C1 segment of cervical spinal cord (tissue), 14 donors: ENCODE measurements at places on chromosomes 7 and 10.

GRCh38 chr7:116560021-116560970, 35.5 kb downstream of the CAV1 start:
- no peak for DNase-seq

- DNase-seq: no peak
These were observed 26.3 kb upstream of the COL1A2 start for GRCh38 chr7:94368371-94368791.

DNA sequence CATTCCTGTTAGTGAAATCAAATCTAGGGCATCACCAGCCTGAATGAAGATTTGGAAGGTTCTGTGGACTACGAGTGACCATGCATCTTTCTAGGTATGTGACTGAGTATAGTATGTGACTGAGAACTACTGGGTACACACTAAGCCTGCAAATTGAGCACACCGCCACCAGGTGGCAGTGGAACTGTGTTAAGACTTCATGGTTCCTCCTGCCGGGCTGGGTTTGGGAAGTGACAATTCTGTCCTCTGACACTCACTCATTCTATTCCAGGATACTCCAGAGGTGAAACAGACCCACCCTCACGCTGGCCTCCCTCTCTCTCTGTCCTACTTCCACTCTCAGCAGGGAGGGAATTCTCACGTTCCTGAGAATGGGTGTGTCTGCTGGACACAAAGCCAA, 84.0 kb upstream of the TMEM248 start:
- no peak for DNase-seq

GRCh38 chr10:71753091-71753959, 20.0 kb downstream of the VSIR start:
- DNase-seq: peak; percentile 41

DNA sequence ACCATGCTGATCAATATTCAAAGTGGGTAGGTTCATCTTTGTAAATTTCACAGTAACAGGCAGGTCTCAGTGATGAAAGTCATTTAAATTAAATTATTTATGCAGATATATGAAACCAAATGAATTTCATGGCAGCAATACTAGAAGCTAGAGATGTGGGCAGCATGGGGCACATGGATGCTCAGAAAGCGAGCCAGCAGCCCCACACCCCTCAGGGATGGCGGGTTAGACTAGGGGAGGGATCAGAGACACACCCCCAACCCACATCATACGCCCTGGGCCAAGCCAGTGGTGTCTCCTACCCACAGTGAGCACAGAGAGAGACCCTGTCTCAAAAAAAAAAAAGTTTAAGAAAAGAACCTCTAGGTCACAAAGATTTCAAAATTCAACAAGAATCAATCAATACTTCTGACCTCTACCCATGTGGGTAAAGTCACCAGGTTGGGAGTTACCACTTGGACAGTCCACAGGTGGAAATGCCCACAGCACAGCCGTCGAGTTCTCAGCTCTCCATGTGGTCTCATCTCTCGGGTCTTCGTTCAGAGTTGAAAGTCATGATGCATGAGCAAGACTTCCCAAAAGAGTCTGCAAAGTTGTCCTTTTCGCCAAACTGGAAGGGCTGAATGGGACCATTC, 79.3 kb upstream of the PPP2R2D start:
- no peak for DNase-seq

- no peak for DNase-seq
These were observed 40.1 kb downstream of the IQUB start for GRCh38 chr7:123494193-123494796.

- no peak for DNase-seq
These were observed 35.5 kb upstream of the FOXL3 start for GRCh38 chr7:254337-255037.

- no peak for DNase-seq
These were observed 1356.8 kb downstream of the XPNPEP1 start for GRCh38 chr10:108566316-108567107.

DNA sequence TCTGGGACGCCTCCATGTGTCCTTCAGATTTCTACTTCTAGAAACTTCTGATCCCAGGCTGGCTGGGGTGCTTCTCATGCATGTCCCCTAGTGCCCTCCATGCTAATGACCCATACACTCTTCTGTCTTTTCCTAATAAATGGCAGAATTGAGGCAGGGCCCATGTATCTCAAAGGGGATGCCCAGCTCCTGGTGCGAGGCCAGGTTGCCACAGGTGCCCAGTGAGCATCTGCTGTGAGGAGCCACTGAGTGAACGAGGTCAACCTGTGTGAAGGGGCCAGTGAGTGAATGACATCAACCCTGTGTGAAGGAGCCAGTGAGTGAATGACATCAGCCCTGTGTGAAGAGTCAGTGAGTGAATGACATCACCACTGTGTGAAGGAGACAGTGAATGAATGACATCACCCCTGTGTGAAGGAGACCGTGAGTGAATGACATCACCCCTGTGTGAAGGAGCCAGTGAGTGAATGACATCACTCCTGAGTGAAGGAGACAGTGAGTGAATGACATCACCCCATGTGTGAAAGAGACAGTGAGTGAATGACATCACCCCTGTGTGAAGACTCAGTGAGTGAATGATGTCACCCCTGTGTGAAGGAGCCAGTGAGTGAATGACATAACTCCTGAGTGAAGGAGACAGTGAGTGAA, 478.9 kb downstream of the PTPRN2 start:
- no peak for DNase-seq

DNA sequence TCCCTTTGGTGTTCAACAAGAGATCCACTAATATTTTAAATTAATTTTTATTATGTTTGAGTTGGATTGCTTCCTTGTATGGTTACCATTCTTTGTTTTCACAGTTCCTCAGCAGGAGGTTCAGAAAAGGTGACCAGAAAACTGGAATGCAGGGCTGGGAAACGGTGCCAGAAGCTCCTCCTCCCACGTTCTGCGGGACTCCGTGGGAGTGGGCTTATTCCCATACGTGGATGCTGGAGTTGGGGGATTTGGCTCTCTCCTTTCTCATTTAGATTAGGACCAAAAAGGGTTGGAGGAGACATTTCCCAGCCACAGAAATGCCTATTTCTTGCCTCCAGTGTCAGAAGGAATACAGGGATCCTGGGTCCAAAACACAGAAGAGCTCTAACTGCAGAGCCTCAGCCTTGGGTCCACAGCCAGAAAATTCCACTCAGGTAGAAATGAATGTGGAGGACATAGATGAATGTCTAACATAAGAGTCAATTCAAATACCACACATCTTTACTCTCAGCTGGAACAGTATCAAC, 56.0 kb downstream of the SORBS1 start:
- no peak for DNase-seq

DNA sequence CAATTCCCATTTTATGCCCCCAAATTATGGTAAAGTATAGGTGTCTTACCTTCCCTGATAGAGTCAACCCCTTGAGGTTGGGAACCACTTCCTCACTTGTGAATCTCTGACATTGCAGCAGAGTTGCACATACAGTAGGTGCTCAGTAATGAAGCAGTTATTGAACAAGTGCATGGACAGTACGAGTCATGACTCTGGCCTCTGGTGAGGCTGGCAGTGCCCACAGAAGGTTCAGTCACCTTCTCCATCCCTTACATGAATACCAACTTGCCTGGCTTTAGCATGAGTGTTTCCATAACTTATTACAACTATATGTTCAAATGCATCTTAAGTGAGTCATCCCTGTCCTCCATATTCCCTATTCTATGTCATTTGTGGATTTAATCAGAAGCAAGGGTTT, 340.0 kb downstream of the ELMO1 start:
- no peak for DNase-seq

DNA sequence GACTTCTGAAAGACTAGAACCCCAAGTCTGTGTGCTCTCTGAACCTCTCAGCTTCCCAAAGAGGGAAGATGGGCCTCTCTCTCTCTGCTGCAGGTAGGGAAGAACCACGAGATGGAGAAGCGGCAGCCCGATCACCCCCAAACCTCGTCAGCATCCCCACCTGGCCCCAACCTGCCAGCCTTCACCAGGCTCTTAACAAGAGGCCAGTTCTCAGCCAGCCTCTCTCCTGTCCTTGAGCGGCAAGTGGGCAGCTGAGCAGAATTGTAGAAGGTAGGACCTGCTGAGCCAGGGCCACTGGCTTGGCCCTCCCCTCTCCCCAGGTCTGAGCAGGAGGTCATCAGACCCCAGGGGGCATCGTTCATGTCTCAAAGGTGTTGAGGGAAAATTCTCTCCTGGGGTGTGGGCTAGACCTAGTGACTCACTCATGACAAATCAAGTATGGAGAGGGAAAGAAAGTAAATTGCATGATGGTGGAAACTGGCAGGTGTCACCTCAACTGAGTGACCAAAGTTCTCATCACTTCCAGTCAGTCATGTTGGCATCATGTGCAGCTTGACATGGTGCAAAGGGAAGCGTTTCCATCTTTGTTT, 92.0 kb upstream of the GPR26 start:
- DNase-seq: no peak

DNA sequence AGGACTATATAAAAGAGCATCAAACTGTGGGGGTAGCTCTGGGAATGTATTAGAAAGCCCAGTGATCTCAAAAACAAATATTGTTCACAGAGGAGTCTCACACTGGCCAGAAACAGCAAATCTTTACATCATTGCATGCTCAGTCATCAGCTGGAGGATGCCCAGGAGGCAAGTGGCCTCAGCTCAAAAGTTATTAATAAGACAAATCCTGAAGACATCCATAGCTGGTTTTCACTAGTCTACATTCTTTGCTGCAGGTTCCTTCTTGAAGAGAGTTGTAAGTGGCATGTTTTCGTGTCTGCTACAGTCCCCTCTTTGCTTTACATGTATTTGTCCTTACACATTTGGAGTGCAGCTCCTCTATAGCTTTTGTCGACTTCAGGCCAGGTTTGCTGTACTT, 8.6 kb upstream of the CCDC7 start:
- DNase-seq: no peak

DNA sequence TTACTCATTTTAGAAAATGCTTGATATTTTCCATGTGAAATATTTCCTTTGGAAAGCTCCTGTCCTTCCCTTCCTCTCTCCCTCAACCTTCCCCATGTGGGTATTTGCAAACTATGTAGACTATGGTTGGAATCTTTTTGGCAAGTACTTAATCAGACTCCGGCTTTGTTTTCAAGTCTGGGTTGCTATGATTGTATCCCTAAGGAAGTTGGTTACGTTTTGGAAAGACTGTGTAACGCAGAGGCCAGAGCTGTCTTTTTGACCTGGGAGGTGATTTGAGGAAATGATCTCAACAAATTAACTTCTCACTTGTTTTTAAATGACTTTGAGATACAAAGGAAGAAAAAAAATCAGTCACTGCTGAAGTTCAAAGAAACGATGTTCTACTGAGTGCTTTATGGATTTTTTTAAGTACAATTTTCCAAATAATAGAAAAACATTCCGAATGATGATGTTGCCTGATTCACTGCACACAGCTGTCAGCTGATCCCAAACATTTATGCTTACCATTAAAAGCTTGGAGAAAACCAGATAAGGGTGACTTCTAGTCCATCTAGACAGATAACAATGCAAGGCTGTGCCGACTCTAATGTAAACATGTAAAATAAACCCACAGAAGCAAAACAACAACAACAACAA, 145.5 kb upstream of the CELF2 start:
- DNase-seq: no peak

DNA sequence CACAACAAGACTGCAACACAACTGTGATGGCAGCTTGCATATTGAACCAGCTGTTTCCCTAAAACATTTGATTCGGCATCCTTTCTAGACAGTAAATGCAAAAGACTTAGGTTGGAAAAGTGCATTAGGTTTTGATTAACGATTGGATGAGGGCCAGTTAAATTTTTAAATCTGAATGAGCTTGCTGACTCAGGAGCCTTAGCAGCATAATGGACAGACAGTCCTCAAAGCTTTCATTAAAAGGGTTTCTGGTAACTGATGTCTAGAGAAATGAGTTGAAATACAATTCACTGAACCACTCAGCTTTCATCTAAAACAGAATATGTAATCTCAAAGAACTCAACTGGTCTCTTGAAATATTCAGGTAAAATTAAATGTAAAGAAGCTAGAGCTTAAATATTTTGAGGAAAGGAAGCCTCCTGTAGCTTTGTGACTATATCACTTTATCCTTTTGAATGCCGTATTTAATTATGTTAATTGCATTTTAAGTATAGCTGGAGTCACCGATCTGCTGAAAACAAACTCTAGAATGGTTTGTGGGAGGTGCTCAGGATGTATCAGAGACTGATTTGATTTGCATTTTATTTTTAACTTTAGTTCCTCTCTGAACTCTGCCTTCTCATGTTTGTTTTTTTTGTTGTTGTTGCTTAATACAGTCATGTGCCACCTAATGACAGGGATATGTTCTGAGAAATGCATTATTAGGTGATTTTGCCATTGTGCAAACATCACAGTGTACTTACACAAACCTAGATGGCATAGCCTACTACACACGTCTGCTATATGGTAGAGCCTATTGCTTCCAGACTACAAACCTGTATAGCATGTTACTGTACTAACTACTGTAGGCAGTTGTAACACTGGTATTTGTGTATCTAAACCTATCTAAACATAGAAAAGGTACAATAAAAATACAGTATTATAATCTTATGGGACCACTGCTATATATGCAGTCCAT, 29.2 kb upstream of the ATRNL1 start:
- no peak for DNase-seq

DNA sequence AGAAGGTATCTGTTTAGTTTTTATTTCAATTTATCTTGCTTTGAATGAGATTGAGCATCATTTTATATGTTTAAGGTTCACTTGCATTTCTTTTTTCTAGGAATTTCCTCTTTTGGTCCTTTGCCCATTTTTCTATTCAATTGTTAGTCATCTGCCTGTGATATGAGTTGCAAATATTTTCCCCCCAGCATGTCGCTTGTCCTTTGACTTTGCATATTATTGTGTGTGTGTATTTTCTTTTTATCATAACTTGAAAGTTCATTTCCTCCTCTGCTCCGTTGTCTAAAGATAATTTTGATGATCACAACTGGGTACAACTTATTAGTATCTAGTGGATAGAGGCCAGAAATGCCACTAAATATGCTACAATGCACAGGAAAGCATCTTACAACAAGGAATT, 132.7 kb upstream of the MDFIC start:
- no peak for DNase-seq

GRCh38 chr10:7028809-7029166, 382.0 kb downstream of the SFMBT2 start:
- no peak for DNase-seq

GRCh38 chr10:122419876-122420623, 34.4 kb upstream of the ARMS2 start:
- no peak for DNase-seq

DNA sequence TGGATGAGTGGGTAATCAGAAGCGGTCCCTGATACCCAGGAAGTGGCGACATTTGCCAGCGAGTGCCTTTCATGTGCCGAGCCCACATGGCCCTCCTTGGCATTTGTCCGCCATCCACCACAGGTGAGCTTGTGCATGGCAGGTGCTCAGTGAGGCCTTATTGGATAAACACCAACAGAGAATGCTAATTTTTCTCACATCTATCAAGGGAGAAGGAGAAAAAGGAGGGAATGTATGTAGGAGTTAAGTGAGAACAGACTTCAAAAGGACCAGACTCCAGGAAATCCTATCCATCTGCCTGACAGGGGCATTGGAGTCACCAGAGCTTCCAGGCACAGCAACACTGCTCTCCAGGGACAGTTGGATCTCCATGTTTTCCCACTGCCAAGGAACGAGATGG, 143.5 kb upstream of the ZMIZ1 start:
- DNase-seq: no peak

- DNase-seq: no peak
These were observed 124.2 kb upstream of the SEM1 start for GRCh38 chr7:96833676-96834453.
